T-helper 17 cell (primary cell): ENCODE measurements at places on chromosomes 3 and 15.

DNA sequence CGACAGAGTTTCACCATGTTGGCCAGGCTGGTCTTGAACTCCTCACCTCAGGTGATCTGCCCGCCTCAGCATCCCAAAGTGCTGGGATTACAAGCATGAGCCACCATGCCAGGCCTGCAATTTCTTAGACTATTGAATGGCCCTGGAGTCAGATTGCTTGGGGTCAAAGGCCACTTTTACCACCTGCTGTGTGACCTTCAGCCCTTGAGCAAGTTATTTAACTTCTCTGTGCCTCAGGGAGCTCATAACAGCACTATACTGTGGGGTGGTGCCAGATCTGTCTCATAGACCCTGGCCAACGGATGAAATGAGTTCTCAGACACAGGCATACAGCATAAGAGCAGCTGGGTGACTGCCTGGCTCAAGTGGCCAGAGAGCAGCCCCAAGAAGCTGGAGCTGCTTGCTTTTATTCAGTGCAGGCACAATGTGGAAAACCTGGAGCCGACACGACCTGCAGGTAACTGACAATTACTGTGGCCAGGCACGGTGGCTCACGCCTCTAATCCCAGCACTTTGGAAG, 44.9 kb upstream of the FURIN start:
- no peaks in the 10 kb centered on the region for H3K36me3 ChIP-seq
- H3K4me1 ChIP-seq = peaks cover 4% of the 10 kb centered on the region
- peak overlapping the region; percentile 62 for H3K27ac ChIP-seq
- DNase-seq = no peak
- no peaks in the 10 kb centered on the region for H3K27me3 ChIP-seq

DNA sequence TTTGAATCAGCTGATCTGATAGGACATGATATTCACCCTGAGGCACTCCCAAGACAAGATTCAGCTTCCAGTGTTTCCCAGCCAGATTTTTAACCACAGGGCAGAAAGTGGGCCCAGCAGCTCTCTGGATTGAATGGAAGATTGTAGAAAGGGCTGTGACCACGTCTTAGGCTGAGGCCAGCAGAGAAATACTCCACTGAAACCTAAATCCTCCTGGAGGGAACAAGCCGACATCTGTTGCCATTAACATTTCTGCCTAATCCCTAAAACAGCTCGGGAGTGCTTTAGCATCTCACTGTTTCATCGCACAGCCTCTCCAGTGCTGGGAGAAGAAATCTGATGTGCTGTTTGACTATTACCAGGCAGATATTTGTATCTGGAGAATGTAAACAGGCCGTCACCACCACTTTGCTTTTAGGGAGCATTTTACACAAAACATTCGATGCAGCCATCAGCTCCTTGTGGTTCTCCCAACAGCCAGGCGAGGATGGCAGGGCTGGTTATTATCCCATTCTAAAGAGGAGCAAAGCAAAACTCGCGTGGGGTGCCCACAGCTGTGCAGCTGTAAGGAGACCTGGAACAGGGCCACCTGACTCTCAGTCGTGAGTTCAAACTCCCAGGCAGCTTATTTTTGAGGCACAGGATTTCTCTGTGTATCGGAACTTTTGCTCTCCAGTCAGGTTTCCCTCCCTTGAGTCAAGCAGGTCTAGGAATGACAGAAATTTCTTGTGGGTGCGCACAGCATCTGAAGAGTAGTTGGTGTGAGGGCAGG, 117.4 kb downstream of the LIPC start:
- no peak overlapping the region for H3K27ac ChIP-seq
- no peaks in the 10 kb centered on the region for H3K27me3 ChIP-seq
- DNase-seq = no peak
- H3K4me3 ChIP-seq = peak overlapping the region; percentile 28
- H3K4me1 ChIP-seq = peaks cover 35% of the 10 kb centered on the region

GRCh38 chr3:168047190-168047795, 48.4 kb downstream of the GOLIM4 start:
- H3K4me3 ChIP-seq = no peak overlapping the region
- H3K36me3 ChIP-seq = no peaks in the 10 kb centered on the region
- no peaks in the 10 kb centered on the region for H3K4me1 ChIP-seq
- peaks cover 12% of the 10 kb centered on the region for H3K27me3 ChIP-seq

- H3K4me3 ChIP-seq = no peak overlapping the region
- DNase-seq = no peak
- H3K27me3 ChIP-seq = no peaks in the 10 kb centered on the region
- no peaks in the 10 kb centered on the region for H3K4me1 ChIP-seq
- H3K27ac ChIP-seq = no peak overlapping the region
Measured at GRCh38 chr3:30448450-30449289, 157.7 kb upstream of the TGFBR2 start.

DNA sequence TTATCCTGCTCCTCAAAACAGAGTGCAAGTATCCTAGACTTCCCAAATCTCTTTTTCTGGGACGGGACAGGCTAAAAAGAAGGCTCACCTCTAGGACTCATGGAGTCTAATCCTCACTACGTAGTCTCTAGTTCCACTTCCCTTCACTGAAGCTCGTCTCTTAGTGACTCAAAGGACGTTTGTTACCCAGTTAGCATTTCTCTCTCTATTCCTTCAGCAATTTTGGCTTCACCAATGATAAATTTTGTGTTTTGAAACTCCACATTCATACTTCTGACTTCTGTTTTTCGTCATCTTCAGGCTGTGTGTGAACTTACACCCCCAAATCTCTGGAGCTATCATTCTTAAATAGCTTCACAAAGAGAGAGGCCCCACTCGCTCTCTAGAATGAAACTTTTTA, 627.1 kb downstream of the NAALADL2 start:
- DNase-seq = no peak
- H3K4me1 ChIP-seq = no peaks in the 10 kb centered on the region
- H3K4me3 ChIP-seq = no peak overlapping the region
- H3K27me3 ChIP-seq = no peaks in the 10 kb centered on the region
- H3K36me3 ChIP-seq = no peaks in the 10 kb centered on the region

DNA sequence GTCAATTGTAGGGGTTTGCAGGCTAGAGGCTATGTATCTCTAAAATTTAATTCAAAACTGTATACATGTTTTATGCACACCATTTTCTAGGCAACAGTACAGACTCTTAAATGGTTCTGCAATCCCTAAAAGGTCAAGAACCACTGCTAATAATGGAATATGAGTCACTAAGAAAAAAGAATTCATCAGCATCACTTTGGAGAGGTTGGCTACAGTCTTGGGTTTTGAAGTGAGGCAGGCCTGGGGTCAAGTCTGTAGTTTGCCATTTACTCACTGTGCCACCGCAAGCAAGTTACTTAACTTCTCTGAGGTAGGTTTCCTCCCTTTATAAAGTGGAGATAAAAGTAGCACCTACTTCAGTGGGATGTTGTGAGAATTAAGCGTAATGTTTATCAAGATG, 33.7 kb downstream of the THRB start:
- H3K36me3 ChIP-seq = no peaks in the 10 kb centered on the region
- no peak for DNase-seq
- no peak overlapping the region for H3K27ac ChIP-seq
- H3K4me1 ChIP-seq = no peaks in the 10 kb centered on the region

DNA sequence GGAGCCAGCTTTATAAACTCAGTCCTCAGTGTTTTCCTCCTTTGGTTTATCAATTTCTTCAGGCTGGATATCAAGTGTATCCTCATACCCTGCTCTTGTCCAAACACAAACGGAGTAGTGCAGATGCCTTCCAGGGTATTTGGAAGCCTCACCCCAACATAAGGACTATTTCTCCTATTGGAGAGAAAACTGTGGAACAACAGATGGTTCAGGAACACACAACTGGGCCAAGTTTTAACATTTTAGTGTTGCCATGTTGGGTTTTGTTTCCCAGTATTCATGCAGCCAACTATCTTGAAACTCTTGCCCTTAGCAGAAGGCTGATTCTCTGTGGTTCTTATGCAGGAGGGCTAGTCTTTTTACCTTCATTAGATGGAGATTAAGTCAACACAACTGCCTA, 398.1 kb downstream of the GABRB3 start:
- no peak overlapping the region for H3K27ac ChIP-seq
- H3K4me1 ChIP-seq = no peaks in the 10 kb centered on the region
- DNase-seq = no peak
- H3K27me3 ChIP-seq = no peaks in the 10 kb centered on the region
- no peak overlapping the region for H3K4me3 ChIP-seq
- H3K36me3 ChIP-seq = no peaks in the 10 kb centered on the region

DNA sequence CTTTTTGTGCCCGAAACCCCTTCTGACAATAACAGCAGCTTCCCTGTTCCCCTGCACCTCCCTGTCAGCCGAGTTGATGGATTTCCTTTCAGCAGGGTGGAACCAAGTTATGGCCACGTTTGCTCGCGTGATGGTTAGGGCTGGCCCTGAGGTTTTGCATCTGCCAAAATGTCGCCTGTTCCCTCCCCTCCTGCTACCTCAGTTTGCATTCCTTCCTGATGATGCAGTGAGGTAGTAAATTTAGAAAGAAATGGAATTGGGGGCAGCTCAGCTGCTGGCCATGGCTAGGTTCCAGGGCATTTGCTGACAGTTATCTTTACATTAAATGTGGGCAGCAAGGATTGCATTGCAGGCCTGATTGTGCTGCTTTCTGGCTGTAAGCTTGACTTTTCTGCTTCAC, 13.2 kb downstream of the LIMD1 start:
- H3K4me1 ChIP-seq = peaks cover 25% of the 10 kb centered on the region
- no peak overlapping the region for H3K4me3 ChIP-seq
- DNase-seq = no peak
- H3K36me3 ChIP-seq = peaks cover 7% of the 10 kb centered on the region
- H3K27me3 ChIP-seq = no peaks in the 10 kb centered on the region

GRCh38 chr3:33940736-33941135, 142.3 kb downstream of the PDCD6IP start:
- H3K4me1 ChIP-seq = no peaks in the 10 kb centered on the region
- no peak overlapping the region for H3K27ac ChIP-seq
- peaks cover 27% of the 10 kb centered on the region for H3K27me3 ChIP-seq
- H3K4me3 ChIP-seq = no peak overlapping the region

DNA sequence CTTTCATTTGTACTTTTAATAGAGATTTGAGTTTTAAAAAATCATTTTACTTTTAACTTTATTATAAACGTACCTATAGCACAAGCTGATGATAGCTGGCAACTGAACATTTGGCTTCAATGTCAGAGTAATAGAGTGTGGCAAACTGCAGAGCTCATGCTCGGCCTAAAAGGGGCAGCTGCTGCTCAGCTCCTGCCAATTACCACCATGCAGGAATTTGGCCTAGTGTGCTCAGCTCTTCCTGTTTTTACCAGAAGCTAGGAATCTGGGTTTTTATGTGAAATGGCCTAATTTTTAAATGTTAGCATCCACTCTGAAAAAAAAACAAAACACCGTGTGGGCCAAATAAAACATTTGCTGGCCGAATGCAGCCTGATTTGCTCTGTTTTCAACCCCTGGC, 1.8 kb downstream of the IFT122 start:
- peak overlapping the region; percentile 95 for H3K27ac ChIP-seq
- DNase-seq = no peak
- no peak overlapping the region for H3K4me3 ChIP-seq
- no peaks in the 10 kb centered on the region for H3K36me3 ChIP-seq

- H3K36me3 ChIP-seq = no peaks in the 10 kb centered on the region
- no peak for DNase-seq
- no peak overlapping the region for H3K27ac ChIP-seq
- no peaks in the 10 kb centered on the region for H3K4me1 ChIP-seq
Measured at GRCh38 chr3:54772746-54773145, 155.1 kb downstream of the LRTM1 start.

DNA sequence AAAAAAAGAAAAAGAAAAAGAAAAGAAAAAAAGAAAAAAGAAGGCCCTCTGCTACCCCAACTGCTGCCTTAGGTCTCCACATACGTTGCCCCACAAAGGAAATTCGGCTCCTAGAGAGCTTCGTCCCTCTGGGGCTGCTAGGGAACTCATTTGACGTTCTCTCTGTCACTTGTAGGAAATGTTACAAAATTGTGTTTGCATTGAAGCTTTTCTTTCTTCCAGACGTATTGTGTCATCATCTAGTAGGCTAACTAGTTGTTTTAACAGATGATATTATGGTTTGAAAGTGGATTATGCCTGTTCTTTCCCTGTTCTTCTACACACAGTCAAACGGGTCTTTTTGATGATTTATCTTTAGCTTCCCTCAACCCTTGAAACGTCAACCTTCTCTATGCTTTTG, 125.3 kb downstream of the BDH1 start:
- H3K27ac ChIP-seq = no peak overlapping the region
- H3K27me3 ChIP-seq = peaks cover 39% of the 10 kb centered on the region
- no peaks in the 10 kb centered on the region for H3K36me3 ChIP-seq
- peaks cover 16% of the 10 kb centered on the region for H3K4me1 ChIP-seq
- H3K4me3 ChIP-seq = no peak overlapping the region

DNA sequence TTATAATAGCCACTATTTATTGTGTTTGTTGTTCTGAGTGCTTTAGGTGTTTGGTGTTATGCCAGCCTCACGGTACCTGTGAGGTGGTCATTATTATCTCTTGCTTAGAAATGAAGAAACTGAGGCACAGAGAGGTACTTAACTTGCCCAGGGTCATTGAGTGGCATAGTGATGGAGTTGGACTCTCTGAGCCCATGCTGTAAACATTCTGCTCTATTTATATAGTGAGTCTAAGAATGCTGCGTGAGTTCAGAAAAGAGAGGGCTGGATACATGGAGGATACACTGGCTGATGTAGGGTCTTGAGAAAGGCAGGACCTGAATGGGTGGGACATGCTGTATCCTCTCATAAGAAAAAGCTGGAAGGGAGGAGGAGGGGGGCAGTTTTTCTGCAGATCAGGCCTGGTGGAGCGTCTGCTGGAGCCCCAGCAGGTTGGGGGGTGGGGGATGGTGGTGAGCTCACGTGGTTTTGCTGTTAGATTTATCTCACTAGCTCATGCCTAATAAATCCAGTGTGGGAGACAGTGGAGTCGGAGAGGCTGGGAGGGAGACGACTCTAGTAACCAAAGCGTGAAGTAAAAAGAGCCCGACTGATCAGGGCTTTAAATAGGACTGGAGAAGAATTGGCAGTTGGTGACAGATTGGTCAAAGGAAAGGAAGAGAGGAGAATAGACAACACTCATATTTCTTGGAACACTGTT, 16.0 kb downstream of the MED12L start:
- peaks cover 32% of the 10 kb centered on the region for H3K27me3 ChIP-seq
- no peaks in the 10 kb centered on the region for H3K4me1 ChIP-seq
- no peak overlapping the region for H3K4me3 ChIP-seq

GRCh38 chr3:21750831-21751391, at the start of gene ZNF385D:
Gene ZNF385D, minus strand, starts transcription at chr3:21751210. Its CDS starts 294 bp downstream, at chr3:21750916.
- no peak within 1 kb of the TSS for H3K27ac ChIP-seq
- H3K27me3 ChIP-seq = no peaks in the 10 kb centered on the region
- H3K4me1 ChIP-seq = no peaks in the 10 kb centered on the region

DNA sequence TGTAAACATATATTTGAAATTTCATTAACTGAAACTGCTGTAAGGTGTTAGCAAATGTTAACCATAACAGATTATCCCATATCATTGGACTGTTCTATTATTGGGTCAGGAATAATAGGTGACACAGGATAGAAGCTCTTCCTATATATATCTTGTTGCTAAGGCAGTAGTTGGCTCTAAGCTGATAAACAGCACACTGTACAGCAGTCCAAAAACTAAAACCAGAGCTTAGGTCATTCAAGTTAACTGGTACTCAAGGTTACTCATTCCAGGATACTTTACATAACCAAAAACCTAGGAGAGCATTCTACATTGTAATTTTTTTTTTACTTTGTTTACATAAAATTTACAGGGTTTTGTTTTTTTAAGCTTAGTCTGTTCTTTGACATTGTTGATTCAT, 8.9 kb downstream of the DNAJC19 start:
- no peak overlapping the region for H3K4me3 ChIP-seq
- H3K36me3 ChIP-seq = peaks cover 2% of the 10 kb centered on the region
- H3K4me1 ChIP-seq = peaks cover 11% of the 10 kb centered on the region
- DNase-seq = no peak
- no peaks in the 10 kb centered on the region for H3K27me3 ChIP-seq
- H3K27ac ChIP-seq = peak overlapping the region; percentile 1

GRCh38 chr3:97189835-97190234, 375.4 kb downstream of the EPHA6 start:
- no peaks in the 10 kb centered on the region for H3K4me1 ChIP-seq
- H3K4me3 ChIP-seq = no peak overlapping the region
- no peaks in the 10 kb centered on the region for H3K27me3 ChIP-seq
- H3K36me3 ChIP-seq = no peaks in the 10 kb centered on the region
